ENCODE measurements at places on chromosomes 4 and X.
A peak's percentile ranks its signal among the peaks of the same experiment; 100 is the strongest.

DNA sequence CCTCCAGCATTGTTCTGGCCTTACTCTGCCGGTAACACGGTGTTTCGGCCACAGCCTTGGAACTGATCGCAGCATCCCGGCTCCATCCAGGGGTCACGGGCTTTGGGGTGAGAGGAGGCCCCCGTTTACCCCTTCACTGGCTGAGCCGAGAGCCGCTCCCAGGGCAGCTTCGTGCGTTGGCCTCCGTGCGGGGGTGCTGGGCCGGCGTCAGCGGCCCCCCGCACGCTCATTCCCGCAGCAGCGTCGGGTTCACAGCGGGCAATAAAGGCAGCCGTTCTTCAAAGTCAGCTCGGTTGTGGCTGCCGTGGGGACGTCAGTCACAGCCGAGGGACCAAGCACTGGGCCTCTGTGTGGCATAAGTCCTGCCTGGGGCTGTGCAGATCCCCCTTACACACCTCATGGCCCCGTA, 25.3 kb upstream of the PLCXD1 start:
- no peak for DNase-seq

DNA sequence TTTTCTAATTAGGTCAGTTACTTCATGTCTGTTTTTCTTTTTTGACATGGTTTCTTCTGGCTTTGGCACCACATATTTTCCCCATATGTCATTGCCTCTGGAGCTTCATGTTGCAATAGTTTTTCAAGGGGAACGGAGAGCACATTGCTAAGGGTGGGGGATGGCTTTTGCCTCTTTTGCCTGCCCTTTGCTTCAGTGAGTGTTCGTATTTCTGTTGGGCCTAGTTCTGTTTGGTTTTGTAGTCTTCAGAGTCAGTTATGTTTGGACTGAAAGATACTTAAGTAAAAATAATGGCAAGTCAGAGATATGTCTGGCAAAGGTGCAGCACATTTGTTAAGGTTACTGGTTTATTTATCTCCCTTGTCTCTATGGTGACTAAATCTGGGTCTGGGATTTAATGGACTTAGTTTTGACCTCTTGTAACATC, 29.1 kb downstream of the FHL1 start:
- no peak for DNase-seq

DNA sequence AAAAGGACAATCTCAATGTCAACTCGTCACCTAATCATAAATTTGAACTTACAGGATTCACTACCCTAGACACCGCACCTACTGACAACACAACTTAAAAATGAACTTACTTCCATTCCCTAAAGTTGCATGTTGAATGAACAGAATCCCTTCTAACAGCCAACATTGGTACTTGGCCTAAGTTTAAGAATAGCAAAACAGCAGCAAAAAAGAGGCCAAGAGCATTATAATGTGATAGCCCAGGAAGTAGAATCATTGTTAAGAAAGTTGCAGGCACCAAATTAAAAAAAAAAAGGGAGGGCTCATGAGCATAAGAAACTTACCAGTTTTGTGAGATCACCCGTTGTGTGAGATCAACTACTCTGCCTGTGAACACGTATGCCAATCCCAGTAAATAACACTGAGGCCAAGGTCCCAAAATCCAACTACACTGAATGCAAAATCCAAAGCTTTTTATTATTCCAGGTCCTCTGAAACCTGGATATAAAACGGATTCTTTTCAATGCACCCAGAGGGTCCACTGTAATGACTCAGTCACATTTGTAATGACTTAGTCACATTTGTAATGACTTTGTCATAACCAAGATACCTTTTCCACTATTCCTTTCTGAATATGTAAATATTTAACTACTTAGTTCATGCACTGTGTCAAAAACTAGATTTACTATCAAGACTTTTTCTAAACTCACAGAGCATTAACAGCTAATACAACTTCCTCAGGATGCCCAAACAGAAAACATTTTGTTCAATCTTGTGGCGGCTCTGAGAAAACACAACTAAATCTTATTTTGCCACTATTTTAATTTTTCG, 6.8 kb downstream of the HNRNPDL start:
- no peak for DNase-seq

GRCh38 chrX:44470816-44471215, 71.8 kb downstream of the FUNDC1 start:
- DNase-seq = no peak

DNA sequence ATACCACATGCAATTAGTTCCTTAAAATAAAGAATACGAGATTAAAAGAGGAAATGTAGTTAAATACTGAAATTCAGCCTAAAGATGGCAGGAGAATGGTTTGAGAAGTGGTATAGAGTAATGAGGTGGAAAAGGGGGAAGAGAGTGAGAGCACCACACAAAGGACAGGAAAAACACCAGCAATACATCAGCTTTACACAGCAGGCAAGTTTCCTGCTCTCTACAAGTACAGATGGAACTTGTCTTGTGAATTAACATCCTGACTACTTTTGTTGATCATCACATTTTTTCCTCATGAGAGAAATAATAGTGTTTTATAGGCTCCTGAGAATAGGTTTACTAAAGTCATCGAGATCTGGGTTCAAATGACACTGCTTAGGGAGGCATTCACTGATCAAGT, 2.9 kb upstream of the UNC5C start:
- DNase-seq = no peak

DNA sequence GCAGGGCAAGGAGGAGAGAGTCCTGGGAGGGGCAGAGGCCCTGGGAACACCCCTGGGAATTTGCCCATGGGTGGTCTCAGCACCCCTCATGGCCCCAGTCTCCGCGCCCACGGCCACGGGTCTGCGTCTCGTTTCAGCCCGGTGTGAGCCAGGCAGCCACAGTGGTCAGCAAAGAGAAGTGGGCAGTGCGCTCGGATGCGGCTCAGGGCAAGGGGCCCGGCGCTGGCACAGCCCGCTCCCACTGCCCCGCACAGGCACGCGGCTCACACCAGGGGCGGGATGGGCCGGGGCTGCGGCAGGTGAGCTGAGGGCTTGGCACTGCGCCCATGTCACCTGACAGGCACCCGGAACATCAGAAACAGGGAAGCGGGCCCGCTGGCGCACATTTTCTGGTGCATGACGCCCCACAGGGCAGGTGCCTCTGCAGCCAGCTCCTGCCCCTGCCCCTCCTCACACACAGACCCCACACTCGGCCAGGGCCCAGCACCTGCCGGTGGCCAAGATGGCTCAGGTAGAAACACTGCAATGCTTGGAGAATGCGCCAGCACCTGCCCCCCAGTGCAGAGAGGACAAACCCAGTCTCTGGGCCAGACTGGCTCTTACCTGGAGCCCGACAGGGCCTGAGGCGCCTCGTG, 41.9 kb upstream of the MXD4 start:
- DNase-seq = no peak

GRCh38 chrX:47361538-47362511, 8.6 kb upstream of the ZNF157 start:
- DNase-seq = peak; percentile 32

GRCh38 chr4:19329077-19329476, 922.6 kb upstream of the SLIT2 start:
- no peak for DNase-seq

- DNase-seq = no peak
Observed at GRCh38 chr4:136754810-136755530, 777.3 kb downstream of the PCDH18 start.

- no peak for DNase-seq
Observed at GRCh38 chr4:3384391-3384770, 57.4 kb upstream of the HGFAC start.

DNA sequence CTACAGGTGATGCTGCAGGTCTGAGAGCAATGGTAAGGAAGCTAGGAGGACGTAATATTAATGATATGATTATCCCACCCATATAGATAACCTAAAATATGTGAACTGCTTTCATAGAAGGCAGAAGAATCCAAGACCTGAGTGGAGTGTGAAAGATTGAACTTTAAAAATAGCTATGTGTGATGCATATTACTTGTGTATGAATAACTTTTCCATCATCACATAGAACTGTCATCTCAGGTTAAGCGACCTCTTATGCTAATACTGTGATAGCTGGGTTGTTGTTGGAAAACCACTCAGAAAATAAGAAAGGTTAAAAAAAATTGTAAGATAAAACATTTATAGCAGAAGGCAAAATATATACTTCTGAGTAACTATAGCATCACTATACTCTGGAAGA, 90.3 kb downstream of the SLC4A4 start:
- no peak for DNase-seq

GRCh38 chr4:7021930-7022664, 21.1 kb upstream of the TADA2B start:
- DNase-seq = no peak

GRCh38 chr4:61933527-61933926, 733.4 kb downstream of the ADGRL3 start:
- no peak for DNase-seq

- peak; percentile 37 for DNase-seq
Observed at GRCh38 chrX:96682516-96682915, 2.1 kb upstream of the DIAPH2 start.

DNA sequence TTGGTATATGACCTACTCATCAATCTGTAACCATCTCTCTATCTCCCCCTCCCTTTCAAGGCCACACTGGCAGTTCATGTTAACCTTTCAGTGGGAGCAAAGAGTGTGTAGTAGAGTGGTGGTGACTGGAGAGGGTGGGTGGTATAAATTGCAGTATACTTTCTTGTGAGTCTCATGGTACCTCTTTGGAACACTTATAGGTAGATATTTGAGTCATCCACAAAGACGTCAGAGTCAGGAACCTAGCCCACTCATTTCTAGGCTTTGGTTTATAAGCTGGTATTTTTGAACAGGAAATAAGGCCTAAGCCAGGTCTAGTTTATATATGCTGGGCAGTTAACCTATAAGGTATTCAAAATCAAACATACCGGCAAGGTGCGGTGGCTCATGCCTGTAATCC, 36.3 kb downstream of the RLIM start:
- DNase-seq = no peak

- DNase-seq = no peak
Observed at GRCh38 chr4:137700751-137701150, 168.5 kb upstream of the PCDH18 start.

- no peak for DNase-seq
Observed at GRCh38 chr4:107987916-107988762, 1.6 kb upstream of the HADH start.

DNA sequence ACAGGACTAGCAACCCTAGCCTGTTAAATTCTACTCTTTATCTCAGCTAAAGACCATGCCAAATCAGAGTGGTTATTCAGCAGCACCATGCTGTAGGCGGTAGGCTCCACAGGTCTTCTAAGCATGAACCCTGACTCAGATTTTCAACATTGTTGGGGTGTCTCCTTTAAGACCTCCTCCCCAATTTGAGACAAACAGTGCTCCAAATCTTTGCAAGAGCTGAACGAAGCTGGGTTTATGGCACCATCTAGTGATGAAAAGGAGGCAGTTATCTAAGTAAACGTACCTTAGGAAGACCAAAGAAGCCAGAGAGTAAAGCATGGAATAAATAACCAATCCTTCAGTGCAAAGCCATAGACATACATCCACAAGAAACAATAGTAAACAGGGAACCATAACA, 334.5 kb upstream of the SLC7A11 start:
- DNase-seq = no peak

GRCh38 chrX:41333003-41333743, 789 bp upstream of the DDX3X start:
- peak; percentile 84 for DNase-seq

DNA sequence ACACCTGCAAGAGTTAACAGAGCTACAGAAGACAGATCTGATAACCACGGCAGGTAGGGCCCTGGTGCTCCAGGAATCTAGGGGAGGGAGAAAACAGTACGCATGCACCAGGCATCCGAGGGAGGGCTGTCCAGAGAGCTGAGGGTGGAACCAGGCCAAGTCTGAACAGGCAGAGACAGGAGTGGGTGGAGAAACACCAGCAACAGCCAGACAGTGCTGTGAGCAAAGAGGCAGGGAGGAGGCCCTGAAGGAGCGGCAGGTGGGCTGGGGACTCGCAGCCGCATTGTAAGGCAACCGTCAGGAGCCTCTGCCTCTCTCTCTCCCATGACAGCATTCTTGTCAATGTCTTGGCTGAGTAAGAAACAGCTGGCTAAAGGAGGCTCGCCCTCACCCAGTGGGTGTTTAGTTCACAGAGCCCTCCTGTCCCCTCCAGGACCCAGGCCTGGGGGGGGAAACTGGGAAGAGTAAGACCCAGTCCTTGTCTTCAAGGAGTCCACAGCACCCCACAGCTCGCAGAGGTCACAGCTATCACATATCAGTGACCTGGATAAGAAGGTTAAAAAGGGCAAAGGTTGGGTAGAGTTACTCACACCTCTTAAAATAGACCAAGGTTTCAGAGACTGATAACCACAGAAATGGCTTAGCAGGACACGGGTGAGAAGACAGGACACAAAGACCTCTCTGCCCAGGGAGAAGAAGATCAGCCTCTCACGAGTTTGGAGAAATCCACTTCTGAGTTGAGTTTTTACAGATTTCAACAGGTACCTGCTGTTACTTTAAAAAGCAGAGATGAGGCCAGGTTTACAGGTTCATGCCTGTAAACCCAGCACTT, 10.5 kb downstream of the ACSL1 start:
- DNase-seq = no peak

DNA sequence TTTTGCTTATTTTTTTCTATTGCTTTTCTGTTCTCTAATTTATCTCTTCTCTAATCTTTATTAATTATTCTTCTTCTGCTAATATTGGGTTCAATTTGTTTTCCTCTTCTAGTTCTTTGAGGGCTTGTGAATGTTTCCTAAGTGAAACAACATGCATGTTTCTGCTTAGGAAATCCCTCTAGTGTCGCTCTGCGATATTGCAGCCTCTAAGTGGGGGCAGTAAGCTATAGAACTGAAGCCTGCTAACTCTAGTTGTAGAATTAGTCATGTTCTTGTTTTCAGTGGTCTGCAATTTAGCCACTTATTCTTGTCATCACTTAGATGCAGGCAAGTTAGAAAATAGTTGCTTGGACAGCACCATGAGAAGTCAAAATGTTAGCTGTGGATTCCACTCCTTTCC, 222.6 kb downstream of the SPIN4 start:
- no peak for DNase-seq

GRCh38 chr4:109111031-109111430, 191.4 kb downstream of the COL25A1 start:
- no peak for DNase-seq

DNA sequence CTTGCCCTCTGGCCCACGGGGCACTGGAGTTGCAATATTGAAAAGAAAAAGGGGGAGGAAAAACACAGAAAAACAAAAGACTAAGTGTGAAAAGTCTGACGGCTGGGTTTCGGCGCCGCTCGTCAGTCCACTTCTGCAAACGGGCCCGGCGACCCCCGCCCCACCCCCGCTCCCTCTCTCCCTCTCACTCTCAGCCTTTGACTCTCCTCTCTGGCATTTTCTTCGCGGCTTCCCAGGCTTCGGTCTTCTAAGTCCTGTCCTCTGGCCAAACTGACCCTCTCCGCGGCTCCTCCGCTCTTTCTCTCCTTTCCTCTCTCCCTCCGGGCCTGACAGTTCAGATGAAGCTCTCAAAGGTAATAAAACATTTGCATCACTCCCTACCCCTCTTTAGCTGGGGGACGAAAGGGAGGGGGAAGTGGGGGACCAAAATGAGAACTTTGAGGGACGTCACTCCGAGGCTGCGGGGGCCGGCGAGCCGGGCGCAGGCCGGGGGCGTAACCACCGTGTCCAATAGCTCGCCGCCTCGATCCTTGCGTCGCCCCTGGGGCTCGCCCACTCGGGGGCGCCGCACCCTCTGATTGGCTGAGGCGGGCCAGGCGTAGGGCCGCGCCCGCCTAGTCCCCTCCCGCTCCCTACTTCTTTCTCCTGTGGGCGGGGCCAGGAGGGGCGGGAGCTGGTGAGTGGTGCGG, at the start of gene NKX6-1:
NKX6-1 (minus strand) TSS at position 358 of the 689 bp plus-strand sequence. CDS start 1,064 bp downstream, outside the sequence.
- DNase-seq = no peak

- DNase-seq = no peak
Observed at GRCh38 chrX:102808336-102808735, 87.8 kb downstream of the GPRASP3 start.
